ENCODE measurements at places on chromosomes 2 and 18. TPM values are rescaled to one million over a fixed set of nuclear protein-coding genes. Genes with fewer than 3 reads are reported as not detected.

ALPI gene
- total RNA-seq = not detected

LYG1 gene
- 0.93 TPM for total RNA-seq

STAT4 gene
- total RNA-seq = 4.4 TPM

DNA sequence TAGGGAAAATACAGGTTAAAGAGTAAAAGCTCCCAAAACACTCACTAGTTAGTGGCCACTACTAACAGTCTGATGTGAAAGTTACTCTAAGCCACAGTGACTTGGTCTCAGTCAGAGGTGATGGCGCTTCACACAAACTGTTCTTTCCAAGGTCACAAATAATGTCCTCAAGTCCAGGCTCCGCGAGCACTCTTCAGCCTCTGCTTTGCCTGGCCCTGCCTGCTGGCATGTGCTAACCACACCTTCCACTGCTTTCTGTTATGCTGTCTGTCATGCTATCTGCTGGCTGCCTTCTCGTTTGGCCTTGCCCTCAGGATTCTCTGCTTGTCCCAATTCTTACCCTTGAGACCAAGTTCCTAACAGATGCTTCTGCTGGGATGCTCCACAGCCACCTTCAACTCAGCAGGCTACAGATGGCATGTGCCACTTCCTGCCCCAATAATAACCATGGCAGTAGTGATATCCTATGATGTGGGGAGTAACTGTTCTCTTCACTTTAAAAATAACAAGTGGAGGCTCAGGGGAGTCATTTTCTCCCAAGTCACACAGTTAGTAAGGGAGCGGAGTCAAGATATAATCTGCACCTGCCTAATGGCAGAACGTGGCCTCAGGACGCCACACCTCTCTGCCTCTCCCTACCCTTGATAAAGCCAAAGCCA is 75.7 kb downstream of the ZAP70 start:
- no peak for DNase-seq

All from left lung (tissue), 14 donors.